ENCODE measurements at places on chromosomes 5 and 9.

- peak; percentile 71 for DNase-seq
Measured at GRCh38 chr5:35319333-35320002, 89.2 kb upstream of the PRLR start.

GRCh38 chr5:139844472-139845145, 49.0 kb downstream of the PSD2 start:
- peak; percentile 94 for DNase-seq

GRCh38 chr5:73922875-73923557, 297.0 kb downstream of the ARHGEF28 start:
- DNase-seq = no peak

DNA sequence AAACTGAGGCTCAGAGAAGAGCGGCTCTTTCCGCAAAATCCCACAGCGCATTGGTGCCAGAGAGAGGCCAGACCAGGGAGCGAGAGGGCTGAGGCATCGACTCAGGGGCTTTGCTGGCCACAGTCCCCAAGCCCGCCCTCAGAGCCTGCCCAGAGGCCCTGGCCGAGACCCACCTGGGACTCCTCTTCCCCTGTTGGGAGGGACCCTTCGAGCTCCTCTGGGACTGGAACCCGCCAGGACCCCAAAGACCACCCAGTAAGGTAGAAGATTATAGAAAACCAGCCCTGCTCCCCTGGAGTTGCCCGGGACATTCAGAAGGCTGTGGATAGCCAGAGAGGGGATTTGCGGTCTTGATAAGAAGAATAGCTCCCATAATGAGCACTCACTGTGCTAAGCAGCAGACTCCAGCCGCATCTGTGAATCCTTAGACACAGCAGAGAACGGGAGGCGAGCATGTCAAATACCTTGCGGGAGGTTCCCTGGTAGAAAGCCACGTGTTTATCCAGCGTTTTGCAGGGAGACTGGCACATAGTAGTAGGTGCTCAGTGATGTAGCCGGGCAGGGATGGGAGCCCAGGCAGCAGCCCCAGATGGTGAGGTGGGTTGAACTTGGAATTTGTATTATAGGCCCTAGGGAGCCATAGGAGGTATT, 651 bp upstream of the AK1 start:
- DNase-seq = no peak

DNA sequence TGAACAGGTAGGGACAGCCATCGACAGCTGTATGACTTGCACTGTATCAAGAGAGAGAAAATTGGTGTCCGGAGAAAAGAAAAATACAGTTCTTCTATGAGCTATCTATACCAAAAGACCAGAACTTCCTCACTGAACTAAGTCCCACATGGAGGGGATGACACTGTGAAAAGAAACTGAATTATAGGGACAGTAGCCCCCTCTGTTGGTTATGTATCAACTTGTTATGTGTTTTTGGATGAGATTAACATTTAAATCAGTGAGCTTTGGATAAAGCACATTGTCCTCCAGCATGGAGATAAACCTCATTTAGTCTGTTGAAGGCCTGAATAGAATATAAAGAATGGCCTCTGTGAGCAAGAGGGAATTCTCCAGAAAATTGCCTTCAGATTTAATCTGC, 176.6 kb upstream of the SH3GL2 start:
- DNase-seq = no peak

DNA sequence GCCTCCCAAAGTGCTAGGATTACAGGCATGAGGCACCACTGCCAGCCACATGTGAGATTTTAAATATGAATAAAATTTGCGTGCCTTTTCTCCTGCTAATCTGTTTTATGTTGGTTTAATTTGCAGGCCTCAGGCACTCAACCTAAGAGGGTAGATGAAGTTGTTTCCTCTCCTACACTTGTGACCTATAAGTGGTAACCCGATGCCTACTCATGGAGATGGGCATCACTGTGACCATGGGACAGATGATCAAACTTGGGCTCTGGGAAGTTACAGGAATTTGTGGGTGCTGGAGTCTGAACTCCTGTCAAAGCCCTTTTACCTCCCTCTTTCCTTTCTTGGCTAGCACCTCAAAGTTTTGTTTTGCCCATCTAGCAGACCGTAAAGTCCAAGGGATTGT, 1.1 kb downstream of the SLC28A3 start:
- no peak for DNase-seq

Data from lower leg skin (tissue), 4 donors.